Naive thymus-derived CD8-positive, alpha-beta T cell (primary cell): ENCODE measurements at places on chromosomes 5 and 9. TPM values are rescaled to one million over a fixed set of nuclear protein-coding genes. Genes with fewer than 3 reads are reported as not detected.

Gene SMIM3
- 5.5 TPM for total RNA-seq

Gene IL33
- not detected for total RNA-seq

DNA sequence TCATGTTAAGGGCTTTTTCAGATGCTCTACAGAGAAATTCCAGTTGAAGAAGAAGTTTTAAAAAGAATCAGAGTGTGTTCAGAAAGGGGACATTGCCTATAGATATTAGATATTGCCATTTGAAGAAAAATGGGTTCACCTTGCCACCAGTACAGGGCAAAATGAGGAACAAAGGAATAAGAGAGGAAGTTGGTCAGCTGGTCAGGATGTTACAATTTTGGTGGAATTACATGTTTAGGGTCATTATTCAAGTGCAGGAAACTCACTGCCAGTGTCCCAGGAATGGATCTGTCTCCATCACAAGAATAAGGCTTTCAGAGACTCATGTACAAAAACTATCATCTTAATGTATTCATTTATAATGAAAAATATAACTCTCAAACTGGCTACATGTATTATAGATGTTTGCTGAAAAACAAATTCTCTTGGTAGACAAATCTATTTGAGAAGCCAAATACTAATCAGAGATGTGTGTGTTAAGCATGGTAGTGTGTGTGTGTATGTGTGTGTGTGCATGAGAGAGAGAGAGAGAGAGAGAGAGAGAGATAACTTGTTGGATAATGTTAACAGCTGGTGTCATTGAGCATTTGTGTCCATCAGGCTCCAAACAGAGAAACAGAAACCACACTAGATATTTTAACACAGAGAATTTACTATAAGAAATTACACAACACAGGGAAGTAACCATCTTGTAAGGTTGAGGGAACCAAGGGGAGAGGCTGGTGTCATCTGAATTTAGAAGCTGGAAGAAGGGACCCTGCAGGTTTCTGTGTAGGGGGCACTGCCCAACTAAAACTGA is 5.0 kb upstream of the C1QTNF3 start:
- no peak overlapping the region for H3K4me3 ChIP-seq
- H3K27ac ChIP-seq, result no peak overlapping the region

DNA sequence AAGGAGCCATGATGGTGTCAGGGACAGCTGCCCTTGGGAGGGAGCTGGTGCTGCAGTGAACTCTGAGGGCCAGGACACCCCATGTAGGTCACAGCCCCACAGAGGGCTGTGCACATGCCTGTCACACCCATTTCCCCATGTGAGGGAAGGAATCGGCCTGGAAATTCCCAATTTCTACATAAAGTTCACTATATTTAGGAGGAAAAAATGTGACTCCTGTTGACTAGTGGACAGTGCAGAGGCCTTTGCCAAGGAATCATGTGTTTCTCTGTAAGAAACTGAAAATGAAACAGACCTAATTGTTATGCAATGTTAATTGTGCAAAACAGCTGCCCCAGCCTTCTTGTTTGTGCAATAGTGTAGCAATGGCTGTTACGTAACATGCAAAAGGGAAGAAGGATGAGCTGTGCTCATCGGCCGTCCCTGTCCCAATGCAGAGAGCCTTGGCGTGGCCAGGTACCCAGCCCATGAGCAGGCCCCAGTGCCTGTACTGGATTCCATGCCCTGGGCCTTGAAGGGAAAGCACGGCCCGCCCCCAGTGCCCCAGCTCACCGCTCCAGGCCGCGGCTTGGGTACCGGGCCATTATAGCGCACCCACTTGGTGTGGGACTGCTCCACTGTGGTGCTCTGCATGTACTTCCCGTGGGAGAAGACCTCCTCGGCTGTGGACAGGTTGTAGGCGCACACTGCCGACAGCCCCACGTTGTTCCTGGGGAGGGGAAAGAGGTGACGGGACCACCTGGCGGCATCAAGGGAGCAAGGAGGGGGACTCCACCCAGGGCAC is 70.0 kb downstream of the SECISBP2 start:
- H3K4me1 ChIP-seq, result peaks cover 24% of the 10 kb centered on the region
- no peak overlapping the region for H3K4me3 ChIP-seq
- no peaks in the 10 kb centered on the region for H3K27me3 ChIP-seq
- H3K36me3 ChIP-seq, result no peaks in the 10 kb centered on the region
